Lung (tissue), 17 donors: ENCODE measurements at places on chromosomes 16 and 17. TPM values are rescaled to one million over a fixed set of nuclear protein-coding genes. Genes with fewer than 3 reads are reported as not detected.
A peak's percentile ranks its signal among the peaks of the same experiment; 100 is the strongest.

DNA sequence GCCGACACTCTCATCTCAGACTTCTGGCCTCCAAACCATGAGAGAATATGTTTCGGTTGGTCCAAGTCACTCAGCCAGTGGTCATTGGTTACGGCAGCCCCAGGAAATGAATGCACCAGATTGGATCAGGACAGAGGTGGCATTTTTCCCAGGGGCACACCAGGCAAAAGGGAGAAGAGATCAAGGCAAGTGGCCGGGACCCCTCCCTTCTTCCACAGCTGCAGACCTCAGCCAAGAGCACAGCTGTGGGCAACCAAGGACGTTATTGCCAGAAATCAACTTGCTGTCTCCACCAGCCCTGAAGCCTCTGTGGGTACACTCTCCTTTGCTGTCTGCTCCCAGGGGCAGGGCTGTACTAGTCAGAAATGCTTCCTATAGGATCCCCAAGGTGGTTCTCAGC is 20.7 kb downstream of the LRRC75A start:
- H3K27ac ChIP-seq, result no peak overlapping the region
- H3K4me1 ChIP-seq, result no peaks in the 10 kb centered on the region
- H3K27me3 ChIP-seq, result no peaks in the 10 kb centered on the region
- H3K36me3 ChIP-seq, result no peaks in the 10 kb centered on the region
- DNase-seq, result no peak

GRCh38 chr17:18042983-18043382 is 3.8 kb downstream of the GID4 start:
- no peaks in the 10 kb centered on the region for H3K27me3 ChIP-seq
- peaks cover 9% of the 10 kb centered on the region for H3K36me3 ChIP-seq
- no peak for DNase-seq
- no peak overlapping the region for H3K4me3 ChIP-seq

- no peaks in the 10 kb centered on the region for H3K27me3 ChIP-seq
- H3K36me3 ChIP-seq, result no peaks in the 10 kb centered on the region
- DNase-seq, result peak; percentile 67
- H3K4me3 ChIP-seq, result no peak overlapping the region
These were observed 223.0 kb upstream of the ELAC2 start for GRCh38 chr17:13240851-13241250.

DNA sequence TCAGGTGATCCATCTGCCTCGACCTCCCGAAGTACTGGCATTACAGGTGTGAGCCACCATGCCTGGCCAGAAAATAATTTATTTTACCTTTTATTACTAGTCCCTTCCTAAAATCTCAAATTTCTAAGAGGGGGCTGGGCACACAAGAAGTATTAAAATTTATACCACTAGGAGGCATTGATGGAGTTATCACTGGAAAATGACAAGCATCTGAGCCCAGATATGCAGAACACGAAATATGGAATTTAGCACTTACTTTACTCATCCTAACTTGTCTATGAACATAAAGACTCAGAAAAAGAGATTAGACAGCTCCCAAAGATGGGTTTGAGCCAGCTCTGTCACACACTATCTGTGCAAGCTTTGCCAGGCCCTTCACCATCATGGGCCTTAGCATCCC is 46.4 kb downstream of the STAT5A start:
- peaks cover 53% of the 10 kb centered on the region for H3K36me3 ChIP-seq
- no peak overlapping the region for H3K27ac ChIP-seq
- DNase-seq, result no peak
- no peaks in the 10 kb centered on the region for H3K27me3 ChIP-seq
- H3K4me3 ChIP-seq, result no peak overlapping the region

DNA sequence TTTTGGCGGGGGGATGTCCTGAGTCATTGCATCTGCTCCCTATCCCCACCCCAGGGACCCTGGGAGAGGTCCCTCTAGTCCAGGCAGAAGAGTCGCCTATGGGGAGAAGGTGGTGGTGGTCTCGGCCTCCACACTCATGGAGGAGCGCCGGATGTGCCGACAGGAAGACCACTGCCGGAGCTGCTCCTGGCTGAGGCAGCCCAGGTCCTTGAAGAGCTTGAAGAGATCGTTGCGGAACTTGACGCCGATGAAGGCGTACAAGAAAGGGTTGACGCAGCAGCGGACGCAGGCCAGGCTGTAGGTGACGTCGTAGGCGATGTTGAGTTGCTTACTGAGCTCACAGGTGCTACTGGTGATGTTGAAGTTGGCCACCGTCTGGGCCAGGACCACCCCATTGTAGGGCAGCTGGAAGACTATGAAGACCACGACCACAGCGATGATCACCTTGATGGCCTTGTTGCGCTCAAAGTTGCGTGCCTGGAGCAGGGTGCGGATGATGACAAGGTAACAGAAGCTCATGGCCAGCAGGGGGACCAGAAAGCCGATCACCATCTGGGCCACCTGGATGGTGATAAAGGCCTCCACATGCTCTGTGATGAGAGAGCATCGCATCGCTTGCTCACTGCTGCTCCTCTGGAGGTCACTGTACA is 10.5 kb downstream of the CCR7 start:
- peak overlapping the region; percentile 95 for H3K27ac ChIP-seq
- H3K36me3 ChIP-seq, result no peaks in the 10 kb centered on the region
- peaks cover 57% of the 10 kb centered on the region for H3K4me1 ChIP-seq
- no peaks in the 10 kb centered on the region for H3K27me3 ChIP-seq

DNA sequence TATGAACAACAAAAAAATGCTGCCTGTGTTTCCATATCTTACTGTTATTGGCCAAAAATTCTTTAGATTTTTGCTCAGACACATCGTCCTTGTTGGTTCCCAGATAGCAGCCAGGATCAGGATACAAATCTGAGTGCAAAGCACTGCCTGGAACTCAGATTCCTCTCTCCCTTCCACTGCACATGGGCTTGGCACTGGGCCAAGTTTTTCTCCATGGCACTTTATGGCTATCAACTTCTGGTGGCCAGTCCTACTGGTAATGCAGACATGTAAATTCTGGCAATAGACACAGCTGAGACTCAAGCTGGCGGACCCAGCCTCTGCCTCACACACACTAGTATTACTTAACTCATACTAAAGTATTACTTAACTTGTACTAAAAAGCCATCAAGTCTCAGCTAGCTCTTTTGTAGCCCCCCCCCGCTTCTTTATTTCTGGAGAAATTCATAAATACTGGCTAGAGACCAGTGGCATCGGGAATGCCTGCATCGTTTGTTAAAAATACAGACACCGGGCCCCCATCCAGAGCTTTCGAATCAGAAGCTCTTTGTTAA is 181.2 kb upstream of the COX10 start:
- no peak overlapping the region for H3K27ac ChIP-seq
- peak; percentile 53 for DNase-seq
- H3K4me3 ChIP-seq, result no peak overlapping the region
- H3K36me3 ChIP-seq, result no peaks in the 10 kb centered on the region
- no peaks in the 10 kb centered on the region for H3K27me3 ChIP-seq

GRCh38 chr17:18324140-18325050 is 9.3 kb downstream of the SMCR8 start:
- H3K4me3 ChIP-seq, result no peak overlapping the region
- no peaks in the 10 kb centered on the region for H3K4me1 ChIP-seq
- H3K36me3 ChIP-seq, result peaks cover 21% of the 10 kb centered on the region
- DNase-seq, result no peak
- no peak overlapping the region for H3K27ac ChIP-seq
- no peaks in the 10 kb centered on the region for H3K27me3 ChIP-seq

DNA sequence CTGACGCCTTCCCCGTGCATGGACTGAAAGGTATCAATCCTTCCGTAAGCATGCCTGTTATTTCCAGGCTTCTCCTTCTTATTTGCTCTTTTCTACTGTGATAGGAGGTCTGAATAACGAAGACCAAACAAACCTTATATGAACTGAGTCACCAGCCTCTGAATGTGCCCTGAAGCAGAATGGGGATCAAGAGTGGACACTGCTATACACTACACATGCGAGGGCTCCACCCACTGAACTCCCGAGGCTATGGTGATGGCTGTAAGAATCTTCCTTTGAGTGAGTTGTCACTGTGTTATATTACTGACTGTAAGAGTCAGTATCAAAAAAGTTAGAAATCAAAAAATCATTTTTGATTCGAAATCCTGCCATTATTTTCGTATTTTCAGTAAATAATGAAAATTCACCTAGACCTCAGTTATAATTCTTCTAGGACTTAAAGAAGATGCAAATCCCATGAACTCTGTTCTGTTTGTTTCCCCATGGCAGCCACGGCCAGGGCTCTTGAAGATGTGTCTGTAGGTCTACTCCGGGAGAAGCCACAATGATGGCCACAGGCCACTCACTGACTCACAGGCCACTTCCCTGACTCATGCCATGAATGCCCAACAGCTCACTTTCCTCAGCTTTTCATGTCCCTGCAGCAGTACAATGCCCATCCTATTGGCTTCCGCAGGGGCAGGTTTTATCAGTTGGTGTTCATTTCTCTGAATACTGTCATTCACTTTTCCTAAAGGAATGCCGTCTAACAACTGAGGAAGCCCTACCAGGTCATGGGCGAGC is 54.7 kb downstream of the ZZEF1 start:
- no peak overlapping the region for H3K4me3 ChIP-seq
- H3K27me3 ChIP-seq, result no peaks in the 10 kb centered on the region
- H3K27ac ChIP-seq, result no peak overlapping the region
- no peaks in the 10 kb centered on the region for H3K4me1 ChIP-seq

GRCh38 chr17:78717431-78717980 is 64.6 kb downstream of the CYTH1 start:
- no peak overlapping the region for H3K27ac ChIP-seq
- no peaks in the 10 kb centered on the region for H3K36me3 ChIP-seq
- no peaks in the 10 kb centered on the region for H3K27me3 ChIP-seq
- DNase-seq, result peak; percentile 87
- no peak overlapping the region for H3K4me3 ChIP-seq
- peaks cover 21% of the 10 kb centered on the region for H3K4me1 ChIP-seq

DNA sequence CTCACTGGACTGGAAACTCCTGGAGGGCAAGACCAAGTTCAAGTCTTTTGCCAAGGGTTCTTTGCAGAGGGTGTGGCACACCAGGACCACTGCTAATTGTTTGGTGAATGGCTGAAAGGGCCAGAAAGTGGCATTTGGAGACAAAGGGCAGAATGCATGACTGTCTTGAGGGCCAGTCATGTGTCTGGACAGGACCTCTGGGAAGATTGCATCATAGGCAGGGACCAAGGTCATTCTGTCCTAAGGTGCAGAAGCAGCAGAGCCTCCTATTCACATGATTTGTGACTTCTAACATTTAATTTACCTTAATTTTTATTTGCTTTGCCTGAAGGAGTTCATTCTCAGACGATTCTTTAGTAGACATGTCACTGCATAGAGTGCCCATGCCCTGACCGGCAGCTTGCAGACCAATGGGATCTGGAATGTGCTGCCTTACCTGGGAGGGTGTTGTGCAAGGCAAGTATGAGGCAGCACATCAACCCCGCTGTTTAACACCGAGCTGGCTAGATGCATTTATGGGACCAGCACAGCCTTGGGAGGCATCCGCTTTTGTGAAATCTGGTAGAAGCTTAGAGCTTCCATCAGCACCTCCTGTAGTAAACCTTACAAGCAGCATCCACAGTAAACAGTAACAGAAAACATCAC is 62.3 kb upstream of the MAF start:
- no peaks in the 10 kb centered on the region for H3K4me1 ChIP-seq
- no peaks in the 10 kb centered on the region for H3K36me3 ChIP-seq
- no peak overlapping the region for H3K27ac ChIP-seq
- no peak for DNase-seq

DNA sequence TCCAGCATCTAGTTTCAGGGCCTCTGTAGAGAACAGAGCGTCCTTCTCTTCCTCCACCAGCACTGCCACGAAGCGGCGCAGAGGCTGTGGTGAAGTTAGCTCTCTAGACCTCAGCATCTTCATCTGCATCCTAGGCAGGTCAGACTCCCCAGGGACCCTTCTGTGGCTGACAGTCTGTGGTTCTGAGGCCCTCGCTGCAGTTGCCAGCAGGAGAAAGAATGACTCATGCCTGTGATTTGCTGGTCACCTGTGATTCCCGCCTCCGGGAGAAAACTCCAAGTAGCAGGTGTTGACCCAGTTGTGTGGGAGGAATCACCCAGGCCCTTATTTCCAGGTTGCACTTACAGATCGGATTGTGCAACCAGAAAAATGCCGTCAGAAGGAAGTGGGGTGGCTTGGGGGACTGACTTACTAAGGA is 117.3 kb upstream of the CACNG5 start:
- no peak for DNase-seq
- H3K27me3 ChIP-seq, result no peaks in the 10 kb centered on the region
- no peak overlapping the region for H3K27ac ChIP-seq
- H3K36me3 ChIP-seq, result no peaks in the 10 kb centered on the region
- peaks cover 4% of the 10 kb centered on the region for H3K4me1 ChIP-seq

The CYBA gene
- total RNA-seq, result 404 TPM

The TPPP3 gene
- total RNA-seq, result 371 TPM

The DPEP1 gene
- total RNA-seq, result 1.3 TPM

The MT1G gene
- total RNA-seq, result 38.1 TPM

The UTS2R gene
- not detected for total RNA-seq

The CALB2 gene
- total RNA-seq, result 1.7 TPM

The SMCR8 gene
- 17.4 TPM for total RNA-seq

The VKORC1 gene
- 49.4 TPM for total RNA-seq

The MYH8 gene
- 0.03 TPM for total RNA-seq
